ENCODE measurements at places on chromosomes 3 and 15.

DNA sequence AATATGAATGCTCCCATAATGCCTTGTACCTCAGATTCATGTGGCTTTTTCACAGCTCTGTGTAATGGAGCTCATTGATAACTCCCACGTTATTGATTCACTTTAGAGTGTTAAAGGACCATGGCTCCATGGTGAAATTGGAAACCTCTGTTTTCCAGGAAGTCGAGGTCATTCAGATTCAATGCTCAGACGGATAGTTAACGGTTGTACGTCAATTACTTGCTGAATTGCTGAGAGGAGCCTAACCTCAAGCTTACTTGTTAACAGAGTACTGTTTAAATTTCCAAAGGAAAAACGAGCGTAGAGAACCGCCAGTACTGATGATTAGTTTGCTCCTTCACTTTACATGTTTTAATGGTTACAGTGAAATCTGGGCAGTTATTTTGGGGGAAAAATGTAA is 11.1 kb downstream of the ABHD17C start:
- no peak for DNase-seq

DNA sequence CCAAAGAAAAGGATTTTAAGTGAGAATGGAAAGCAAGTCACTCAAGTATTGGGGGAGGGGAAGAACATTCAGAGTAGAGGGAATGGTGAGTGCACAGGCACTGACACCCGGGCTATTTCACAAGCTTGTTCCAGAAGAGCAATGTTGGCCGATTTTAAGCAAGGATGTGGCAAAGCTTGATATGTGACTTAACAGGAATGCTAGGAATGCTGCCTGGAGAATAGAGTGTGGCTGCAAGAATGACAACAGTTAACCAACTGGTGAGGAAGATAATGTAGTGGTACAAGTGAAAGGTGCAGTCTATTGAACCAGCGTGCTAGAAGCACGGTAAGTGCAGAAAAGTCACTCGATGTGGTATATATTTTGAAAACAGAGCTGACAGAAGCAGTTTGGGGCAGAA is 6.2 kb upstream of the CCDC80 start:
- DNase-seq: no peak

DNA sequence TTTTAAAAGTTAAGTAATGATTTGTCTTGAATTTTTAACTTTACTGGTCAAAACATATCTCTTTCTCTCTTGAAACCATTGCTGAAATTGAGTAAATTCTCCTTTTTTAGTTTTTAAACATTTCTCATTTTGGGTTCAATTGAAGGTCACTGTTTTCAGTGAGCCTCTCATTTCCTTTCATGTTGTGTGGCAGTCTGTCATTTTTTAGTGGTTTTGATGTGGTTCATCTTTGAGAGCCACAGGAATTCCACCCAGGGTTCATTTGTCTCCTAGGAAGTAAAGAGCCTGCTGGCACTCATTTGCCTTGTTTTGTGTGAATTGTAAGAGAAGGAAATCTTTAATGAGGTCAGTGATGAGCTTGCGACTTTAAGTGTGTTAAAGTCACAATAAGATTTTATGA is 10.4 kb downstream of the CLDN11 start:
- peak; percentile 12 for DNase-seq

GRCh38 chr3:69201658-69202057 is 79.3 kb upstream of the LMOD3 start:
- no peak for DNase-seq

DNA sequence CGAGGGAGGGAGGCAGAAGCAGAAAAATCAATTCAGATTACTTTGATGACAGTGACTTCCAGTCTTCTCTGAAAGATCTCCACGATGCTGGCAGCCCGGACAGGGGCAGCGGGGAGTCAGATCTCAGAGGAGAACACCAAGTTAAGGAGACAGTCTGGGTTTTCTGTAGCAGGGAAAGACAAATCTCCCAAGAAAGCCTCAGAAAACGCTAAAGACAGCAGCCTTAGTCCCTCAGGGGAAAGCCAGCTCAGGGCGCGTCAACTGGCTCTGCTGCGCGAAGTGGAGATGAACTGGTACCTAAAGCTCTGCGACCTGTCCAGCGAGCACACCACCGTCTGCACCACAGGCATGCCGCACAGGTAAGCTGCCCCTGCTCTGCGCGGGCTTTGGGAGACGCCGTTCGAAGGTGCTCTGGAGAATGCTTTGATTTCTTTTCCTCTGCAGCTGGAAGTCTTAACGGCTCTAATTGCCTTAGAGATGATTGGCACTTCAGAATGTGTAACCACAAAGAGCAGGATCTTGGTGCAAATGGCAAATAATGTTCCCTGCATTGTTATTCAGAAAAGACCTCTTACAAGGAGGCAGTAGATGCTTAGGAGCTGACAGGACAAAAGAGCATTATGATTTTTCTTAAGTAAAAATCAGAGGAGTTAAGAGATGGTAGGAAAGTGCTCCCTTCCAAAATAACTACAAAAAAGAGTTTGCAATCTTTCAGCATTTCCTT is at the start of gene KCNAB1:
TSS of gene KCNAB1 (plus strand) at position 51 of the 724 bp plus-strand sequence.
- no peak for DNase-seq

DNA sequence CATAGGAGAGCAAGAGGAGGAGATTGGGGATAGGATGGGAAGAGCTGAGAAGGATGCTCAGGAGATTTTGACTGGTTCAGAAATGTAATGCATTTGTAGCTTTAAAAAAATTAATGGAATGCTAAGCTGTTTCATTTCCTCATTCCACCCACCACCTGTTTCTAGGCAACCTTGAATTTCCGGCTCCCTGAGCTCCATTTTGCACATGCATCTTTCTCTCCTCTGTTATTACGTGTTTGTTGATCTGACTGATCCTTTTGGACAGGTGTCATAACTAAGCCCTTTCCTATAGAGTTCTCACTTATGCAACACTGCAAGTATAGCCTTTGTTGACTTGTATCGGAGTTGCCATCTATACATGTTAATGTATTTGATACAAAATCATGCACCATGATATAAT is 4.3 kb downstream of the TMPRSS7 start:
- DNase-seq: no peak

DNA sequence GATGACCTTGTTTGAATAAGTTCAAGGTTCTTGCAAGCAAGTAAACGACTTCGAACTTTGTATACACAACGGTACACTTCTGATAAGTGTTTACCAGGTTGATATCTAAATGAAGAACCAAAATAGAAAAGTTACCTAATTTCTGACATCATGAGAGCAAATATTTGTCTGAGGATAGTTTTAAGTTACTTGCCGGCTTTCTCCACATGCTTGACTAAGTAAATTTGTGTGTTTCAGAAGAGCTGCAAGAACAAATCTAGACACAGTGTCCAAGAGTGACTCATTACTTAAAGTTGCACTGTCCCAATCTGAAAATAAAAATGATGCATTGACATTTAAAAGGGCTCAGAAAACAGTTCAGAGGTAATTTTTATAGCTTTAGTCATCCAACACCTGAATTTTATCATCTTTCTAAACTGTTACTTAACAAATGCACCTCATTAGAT is 115.1 kb downstream of the HERC1 start:
- no peak for DNase-seq

DNA sequence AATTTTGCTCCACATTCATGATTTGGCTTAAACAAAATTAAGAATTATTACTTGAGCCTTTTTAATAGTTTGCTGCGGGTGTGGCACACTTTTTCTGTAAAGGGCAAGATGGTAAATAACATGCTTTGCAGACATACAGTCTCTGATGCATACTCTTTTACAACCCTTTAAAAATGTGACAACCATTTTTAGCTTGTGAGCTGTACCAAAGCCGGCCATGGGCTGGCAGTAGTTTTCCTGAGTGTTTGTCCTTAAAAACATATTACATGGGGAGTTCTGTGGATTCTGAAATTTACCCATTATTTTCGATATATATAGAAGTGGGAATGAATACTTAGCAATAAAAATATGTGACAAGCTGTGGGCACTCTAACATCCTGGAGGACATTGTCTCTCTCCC is 163.4 kb downstream of the FNDC3B start:
- DNase-seq: no peak

DNA sequence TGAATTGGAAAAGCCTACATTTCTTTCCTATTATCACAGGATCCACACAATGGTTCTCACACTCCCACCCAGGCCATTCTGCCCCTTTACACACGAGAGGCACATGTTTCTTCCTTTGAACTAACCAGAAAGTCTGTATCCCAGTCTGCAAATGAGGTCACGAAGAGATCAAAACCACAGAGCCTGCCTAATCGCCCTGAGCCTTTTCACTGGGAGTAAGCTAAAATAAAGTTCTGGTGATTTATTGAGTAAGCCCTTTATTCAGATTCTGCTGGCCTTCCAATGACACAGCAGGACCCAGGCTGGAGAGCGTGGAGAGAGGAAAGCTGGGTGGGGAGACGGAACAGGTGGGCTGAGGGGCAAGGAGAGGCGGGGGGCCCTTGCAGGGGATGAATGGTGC is 78.7 kb downstream of the ATP1B3 start:
- DNase-seq: no peak

DNA sequence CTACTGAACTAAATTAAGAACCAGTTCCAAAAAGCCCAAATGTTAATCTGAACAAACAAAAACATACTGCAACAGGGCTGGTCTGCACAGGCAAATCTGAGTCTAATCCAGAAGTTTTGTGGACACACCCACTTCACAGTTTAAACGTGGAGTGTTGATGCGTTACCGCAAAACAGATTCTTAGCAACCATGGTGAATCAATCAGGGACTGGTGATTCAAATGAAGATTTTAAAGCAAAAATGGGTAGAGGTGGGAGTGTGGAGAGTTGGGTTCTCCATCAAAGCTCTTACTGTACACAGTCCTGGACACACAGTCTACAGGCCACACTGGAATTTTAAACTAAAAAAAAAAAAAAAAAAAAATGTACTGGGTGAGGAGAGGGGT is 5.2 kb downstream of the ANXA2 start:
- DNase-seq: no peak

DNA sequence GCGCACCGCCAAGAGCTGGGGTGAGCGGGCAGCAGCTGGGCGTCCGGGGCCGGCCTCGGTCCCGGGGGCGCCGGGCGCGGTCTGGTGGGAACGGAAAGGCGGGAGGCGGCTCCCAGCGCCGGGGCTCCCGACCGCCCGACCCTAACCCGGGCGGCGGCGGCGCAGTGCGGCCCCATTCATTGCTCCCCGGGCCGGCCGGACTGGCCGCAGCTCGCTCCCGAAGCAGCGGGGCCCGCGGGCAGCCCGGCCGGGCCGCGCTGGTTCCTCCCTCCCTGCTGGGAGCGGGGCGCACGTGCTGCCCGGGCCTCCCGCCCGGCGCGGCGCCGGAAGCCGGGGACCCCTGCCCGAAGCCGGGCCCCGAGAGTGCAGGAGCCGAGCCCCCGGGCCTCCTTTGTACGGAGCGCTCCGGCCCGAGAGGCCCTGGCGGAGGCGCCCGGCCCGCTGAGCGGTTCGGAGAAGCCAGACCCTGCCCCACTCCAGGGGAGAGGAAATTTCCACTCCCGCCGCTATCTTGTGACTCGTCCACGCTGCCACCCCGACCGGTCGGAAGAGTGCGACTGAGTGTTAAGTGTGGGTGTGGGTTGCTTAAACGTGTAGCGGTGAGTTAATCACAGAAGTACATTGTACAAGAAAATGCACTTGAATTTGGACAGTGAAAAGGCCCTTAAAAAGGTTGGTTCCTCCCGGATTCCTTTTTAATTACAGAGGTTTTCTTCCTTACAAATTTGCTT is 613 bp downstream of the ATP1B3 start:
- no peak for DNase-seq

GRCh38 chr15:61459785-61460707 is 230.9 kb upstream of the RORA start:
- DNase-seq: no peak

- DNase-seq: no peak
Observed at GRCh38 chr15:64110950-64111678, 15.3 kb downstream of the SNX1 start.

GRCh38 chr3:47855461-47856383 is 52.8 kb downstream of the DHX30 start:
- no peak for DNase-seq

DNA sequence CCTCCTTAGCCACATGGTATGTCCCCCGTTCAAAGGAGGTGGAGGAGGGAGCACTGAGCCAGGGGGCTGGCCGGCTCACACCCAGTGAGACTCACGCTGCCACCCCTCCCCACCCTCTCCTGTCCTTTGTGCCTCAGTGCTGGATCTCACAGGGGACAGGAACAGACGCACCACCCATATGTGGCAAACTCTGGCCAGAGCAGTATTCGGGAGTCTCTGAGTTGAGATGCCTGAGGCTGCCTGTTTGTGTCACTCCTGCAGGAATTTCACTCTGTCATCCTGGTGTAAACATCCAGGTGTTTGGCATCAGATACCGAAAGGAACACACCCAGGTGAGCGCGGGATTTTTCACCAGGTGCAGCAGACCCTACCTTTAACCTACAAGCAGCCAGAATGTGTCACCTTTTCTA is 25.7 kb downstream of the RGMA start:
- DNase-seq: no peak

- no peak for DNase-seq
Observed at GRCh38 chr15:29570948-29571791, 251.1 kb downstream of the TJP1 start.

- no peak for DNase-seq
Observed at GRCh38 chr3:159852821-159853505, 135.7 kb upstream of the IL12A start.

- no peak for DNase-seq
Observed at GRCh38 chr3:22241110-22241509, 490.1 kb upstream of the ZNF385D start.

DNA sequence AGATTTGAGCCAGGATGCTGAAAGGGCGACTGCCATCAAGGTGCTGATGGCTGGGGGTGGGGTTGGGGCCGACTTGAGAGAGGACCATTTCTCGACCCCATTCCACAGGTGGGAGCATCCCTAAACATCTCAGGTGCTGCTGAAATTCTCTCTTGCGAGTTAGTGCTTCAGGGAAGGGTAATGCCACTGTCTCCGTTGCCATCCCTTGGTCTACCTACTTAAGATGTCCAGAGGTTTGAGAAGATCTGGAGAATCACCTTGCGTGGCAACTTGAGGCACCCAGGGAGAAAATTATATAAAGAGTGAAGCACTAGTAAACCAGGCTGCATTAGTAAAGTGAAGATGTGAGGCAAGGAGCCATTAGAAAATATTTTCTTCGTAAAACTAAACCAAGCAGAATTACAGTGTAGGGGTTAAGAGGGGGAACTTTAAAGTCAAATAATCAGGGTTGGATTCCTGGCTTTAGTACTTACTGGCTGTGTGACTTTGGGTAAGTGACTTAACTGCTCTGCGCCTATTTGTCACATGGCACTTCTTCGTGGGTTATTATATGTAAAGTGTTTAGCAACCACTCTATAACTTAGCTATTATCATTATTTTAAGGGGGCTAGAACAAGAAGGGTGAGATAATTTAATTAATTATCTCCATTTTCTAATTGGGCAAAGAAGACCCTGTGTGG is 662 bp upstream of the RFTN1 start:
- no peak for DNase-seq
